Left renal cortex interstitium (tissue), 4 donors: ENCODE measurements at places on chromosomes 4 and X. TPM values are rescaled to one million over a fixed set of nuclear protein-coding genes. Genes with fewer than 3 reads are reported as not detected.

The PCYT1B gene
- 2.6 TPM for polyA plus RNA-seq

The MAB21L2 gene
- polyA plus RNA-seq = not detected

The TMEM47 gene
- 25.6 TPM for polyA plus RNA-seq

The PCSK1N gene
- 9.9 TPM for polyA plus RNA-seq

The HTN3 gene
- polyA plus RNA-seq = not detected

The PABPC1L2A gene
- polyA plus RNA-seq = not detected
